Daoy (cell line): ENCODE measurements at places on chromosomes 16 and 17. TPM values are rescaled to one million over a fixed set of nuclear protein-coding genes. Genes with fewer than 3 reads are reported as not detected.

- peak; percentile 71 for DNase-seq
Measured at GRCh38 chr16:20042848-20043247, 30.8 kb downstream of the GPR139 start.

DNA sequence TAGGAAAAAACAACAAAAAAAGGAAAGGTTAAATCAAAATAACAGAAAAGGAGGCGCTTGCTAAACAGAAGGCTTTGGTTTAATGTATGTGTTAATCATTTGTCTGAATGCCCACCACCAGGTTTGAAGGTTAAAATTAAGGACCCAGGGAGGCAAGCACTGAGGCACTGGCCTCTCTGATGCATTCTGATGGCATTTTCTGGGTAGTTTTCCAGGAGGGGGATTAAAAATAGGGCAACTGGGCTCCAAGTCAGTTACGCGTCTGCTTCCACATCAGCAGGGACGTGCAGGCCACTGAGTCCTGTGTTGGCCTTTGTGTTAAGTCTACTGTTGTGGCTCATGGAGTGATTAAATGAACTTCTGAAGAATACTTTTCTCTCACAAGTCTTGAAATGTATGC is 26.9 kb downstream of the MARF1 start:
- DNase-seq: no peak

DNA sequence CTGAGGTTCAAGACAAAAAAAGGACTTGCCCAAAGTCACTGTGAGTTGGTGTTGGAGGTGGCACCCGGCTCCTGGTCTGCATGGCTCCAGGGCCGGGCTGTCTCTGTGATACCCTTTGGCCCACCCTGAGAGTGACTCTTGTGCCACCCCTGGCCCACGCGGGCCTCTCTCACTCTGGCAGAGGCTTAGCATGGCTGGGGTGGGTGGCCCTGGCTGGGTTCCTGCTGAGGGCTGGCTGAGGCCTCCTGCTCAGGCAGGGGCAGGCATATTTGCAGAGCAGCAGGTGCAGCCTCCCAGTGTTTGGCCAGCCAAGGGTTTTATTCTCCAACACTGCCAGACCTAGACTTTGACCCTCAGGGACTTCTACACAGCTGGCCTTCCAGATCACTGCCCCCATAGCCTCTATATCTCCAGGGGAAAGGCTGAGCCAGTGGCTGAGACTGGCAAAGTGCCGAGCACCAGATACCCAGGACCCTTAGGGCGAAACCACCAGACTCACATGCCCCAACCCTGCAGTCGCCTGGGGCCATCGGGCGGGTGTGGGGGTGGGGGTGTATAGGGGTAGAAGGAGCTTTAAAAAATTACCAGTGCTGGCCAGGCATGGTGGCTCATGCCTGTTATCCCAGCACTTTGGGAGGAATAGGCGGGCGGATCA is 21.5 kb upstream of the ADGRG1 start:
- no peak for DNase-seq

DNA sequence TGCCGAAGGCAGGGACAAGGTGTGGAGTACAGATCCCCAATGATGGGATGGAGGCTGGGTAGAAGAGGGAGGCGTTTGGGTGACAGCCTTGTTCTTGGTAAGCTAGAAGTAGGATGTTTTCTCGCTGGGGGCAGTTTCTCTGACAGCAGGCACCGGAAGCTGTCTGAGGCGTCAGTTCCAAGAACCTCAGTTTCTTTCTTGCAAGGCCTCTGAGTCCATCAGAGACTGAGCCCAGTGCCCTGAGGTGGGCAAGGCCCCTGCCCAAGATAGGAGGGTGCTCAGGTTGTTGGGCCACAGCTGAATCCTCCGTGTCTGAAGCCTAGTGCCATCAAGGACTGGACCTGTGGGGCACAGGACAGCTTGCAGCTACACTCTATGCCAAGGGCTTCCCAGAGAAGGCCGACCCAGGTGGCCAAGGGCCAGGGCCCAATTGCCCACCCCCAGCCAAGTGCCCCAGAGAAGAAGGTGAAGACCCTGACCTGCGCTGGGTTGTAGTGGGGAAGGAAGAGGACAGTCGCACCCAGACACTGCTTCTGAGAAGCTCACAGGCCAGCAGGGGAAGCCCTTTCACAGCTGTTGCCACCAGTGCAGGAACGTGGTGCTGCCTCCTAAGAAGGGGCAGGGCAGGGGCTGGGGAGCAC is 13.1 kb downstream of the CYB5D2 start:
- DNase-seq: no peak

TSNAXIP1 gene
- total RNA-seq: 0.11 and 1.1 TPM in 2 replicates

DNA sequence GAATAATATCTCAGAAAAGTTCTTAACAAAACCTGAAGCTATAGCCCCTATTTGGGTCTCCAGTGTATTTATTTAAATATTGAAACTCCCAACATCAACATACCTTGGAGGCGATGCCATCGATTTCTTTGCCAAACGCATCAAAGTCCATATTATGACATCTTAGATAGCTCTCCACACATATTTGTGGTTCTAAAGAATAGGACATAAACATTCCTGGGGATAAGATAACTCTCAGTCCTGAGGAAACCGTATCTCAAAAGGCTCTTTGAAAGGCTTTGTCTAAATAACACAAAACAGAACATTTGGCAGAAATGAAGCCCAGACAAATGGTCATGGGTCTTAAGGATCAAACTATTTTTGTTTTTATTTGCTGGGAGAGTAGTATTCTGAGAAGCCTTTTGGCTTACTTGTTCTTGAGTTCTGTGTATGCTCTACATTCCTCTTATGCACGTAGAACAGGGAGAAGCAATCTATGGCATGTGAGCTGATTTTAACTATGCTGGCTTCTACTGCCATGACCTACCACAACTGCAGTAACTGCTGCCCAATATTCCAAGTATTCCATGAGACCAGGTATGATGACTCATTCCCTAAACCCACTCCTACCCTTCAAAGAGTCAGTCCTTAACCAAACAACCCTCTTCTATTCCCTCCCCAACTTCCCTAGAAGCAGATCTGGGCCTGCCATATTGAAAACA is 279.0 kb upstream of the ZFHX3 start:
- no peak for DNase-seq

NF1 gene
- 13.8 and 30.2 TPM in 2 replicates for total RNA-seq

DNA sequence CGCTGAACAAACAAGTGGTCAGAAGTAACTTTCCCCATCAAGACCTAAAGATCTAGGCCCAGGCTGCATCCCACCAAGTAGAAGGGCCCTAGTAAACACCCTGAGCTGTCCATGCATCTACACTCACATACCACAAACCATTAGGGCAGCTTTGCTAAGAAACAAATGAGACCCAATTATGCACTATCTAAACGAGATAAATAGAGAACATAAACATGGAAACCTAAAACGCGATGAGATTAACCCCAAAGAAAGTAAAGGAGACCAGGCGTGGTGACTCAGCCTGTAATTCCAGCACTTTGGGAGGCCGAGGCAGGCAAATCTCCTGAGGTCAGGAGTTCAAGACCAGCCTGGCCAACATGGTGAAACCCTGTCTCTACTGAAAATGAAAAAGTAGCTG is 5.8 kb downstream of the TXNDC11 start:
- no peak for DNase-seq

GRCh38 chr17:337866-338265 is 14.7 kb downstream of the RPH3AL start:
- DNase-seq: no peak

SMTNL2 gene
- total RNA-seq: not detected in 2 replicates

DNA sequence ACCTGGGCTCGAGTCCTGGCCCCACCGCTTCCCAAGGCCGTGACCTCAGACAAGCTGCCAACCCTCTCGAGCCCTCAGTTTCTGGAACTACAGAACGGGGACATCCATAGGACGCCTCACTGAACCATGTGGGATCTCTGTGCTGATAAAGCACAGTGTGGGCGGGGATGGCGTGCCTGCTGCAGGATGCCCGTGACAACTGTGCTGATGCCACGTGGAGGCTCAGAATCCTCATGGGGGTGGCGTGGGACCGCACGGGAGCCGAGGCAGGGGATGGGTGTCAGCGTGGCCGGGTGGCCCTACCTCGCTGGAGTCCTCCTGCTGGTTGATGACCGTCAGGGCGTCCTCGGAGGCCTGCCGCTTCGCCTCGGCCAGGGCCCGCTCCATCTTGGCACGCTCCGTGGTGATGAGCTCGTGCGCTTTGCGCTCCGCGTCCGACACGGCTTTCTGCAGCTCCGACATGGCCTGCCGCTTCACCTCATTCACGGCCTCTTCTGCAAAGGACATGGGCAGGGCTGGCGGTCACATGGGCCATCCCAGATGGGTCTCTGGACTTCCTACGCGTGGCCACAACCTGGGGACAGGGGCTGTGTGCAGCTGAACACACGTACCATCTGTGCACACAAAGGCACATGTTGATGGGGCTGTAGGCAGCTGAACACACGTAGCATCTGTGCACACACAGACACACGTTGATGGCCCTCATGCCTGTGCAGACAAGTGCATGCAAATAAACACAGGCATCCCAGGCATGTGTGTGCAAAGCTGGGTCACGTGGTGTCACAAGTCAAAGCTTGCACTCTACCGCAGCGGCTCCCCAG is 12.7 kb upstream of the PABPN1L start:
- no peak for DNase-seq

- no peak for DNase-seq
Measured at GRCh38 chr16:8489580-8489979, 100.7 kb downstream of the TMEM114 start.

DNAI2 gene
- total RNA-seq: not detected in 2 replicates
